Natural killer cell (primary cell): ENCODE measurements at places on chromosomes 12 and 14. TPM values are rescaled to one million over a fixed set of nuclear protein-coding genes. Genes with fewer than 3 reads are reported as not detected.

GRCh38 chr12:45377815-45378214 lies 161.9 kb downstream of the ANO6 start:
- DNase-seq, result no peak

- DNase-seq, result no peak
Observed at GRCh38 chr14:101046071-101046470, 142.5 kb upstream of the RTL1 start.

DNA sequence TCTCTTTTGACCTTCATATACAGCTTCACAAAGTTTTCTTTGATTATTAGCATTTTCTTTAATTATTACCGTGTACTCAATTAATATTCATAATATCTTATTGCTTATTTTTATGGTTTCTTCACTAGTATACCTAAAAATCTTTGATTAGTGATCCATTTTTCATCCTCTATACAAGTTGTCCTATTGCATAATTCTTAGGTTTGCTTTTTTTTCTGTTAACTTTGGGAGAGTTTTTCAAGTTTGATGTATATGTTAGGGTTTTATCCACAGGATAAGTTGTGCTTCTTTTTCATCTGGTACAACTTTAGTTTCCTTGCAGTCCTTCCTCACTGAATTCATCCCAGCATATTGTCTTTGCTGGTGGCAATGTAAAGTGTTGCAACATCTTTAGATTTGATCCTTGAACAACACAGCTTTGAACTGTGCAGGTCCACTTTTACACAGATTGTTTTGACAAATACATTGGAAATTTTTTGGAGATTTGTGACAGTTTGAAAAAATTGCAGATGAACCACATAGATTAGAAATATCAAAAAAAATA lies 88.6 kb upstream of the NAV3 start:
- no peak for DNase-seq

DNA sequence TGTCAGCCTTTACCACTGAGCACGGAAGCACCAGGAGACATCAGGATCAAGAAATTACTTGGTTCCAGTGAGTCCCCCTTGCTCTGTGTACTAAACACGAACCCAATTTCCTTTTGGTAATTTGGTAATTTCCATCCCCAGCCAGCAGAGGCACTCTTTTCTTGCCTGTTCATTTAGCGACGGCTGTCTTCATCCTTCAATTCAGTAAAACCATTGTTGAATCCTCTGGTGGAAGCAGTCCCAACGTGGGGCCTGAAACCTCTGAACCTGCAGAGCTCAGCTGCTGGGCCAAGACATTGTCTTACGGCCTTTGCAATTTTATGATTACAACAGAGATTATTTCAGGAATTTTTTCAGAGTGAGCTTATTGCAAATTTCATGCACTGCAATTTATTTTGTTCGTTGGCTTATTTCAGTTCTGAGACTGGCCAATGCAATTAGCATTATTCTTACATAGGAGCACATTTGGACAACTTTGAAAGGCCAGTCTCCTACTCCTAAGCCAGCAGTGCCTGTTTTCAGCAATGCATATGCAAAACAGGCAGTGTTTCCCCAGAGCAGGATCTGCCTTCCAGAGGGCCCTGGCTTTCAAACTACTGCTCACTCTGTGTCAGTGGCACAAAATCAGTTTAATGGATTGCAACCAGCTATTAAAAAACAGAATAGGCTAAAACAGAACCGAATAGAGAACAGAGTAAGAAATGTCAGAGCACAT lies 372.9 kb upstream of the TMEM132C start:
- no peak for DNase-seq

- DNase-seq, result peak; percentile 80
Observed at GRCh38 chr12:47032644-47033043, 46.8 kb upstream of the PCED1B start.

DNA sequence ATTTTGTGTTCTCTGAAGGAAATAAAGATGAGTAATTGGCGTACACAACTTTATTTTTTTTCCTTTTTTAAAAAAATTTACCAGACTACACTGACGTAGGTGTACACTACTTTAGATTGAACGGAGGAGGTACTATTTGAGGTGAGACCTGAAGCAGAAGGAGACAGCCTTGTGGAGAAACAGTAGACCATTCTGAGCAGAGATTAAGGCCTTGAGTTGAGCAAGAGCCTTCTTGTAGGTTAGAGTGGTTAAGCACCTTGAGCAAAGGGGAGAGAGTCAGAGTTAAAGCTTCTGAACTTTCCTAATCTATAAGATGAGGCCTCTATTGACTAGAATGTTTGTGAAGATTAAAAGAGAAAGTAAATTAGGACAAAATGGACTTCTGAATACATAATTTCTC lies 2.5 kb downstream of the LEMD3 start:
- DNase-seq, result peak; percentile 56

ASIC1 gene
- not detected for total RNA-seq

RDH12 gene
- not detected for total RNA-seq
